ENCODE measurements at places on chromosomes 6 and 20.

GRCh38 chr6:125923366-125923877 lies 33.1 kb upstream of the HINT3 start:
- no peak for DNase-seq

- no peak for DNase-seq
Measured at GRCh38 chr20:48015943-48016723, 230.9 kb upstream of the SULF2 start.

DNA sequence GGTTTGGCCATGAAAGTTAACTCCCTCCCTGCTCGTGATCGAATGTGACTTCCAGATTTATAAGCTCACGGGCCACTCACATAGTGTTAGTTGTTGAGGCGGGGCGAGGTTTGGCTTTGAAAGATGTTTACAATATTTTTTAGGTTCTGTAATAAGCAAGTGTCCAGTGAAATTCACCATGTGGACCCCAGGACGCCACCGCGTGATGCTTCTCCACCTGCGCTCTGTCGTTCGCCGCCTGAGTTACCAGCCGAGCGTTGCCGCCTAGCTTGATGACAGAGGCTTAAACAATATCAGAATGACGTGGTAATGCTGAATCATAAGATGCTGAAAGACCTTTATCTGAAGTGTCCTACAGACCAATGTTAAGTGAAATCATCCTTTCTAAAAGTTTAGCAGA lies 241.0 kb downstream of the MYLK4 start:
- DNase-seq, result no peak

DNA sequence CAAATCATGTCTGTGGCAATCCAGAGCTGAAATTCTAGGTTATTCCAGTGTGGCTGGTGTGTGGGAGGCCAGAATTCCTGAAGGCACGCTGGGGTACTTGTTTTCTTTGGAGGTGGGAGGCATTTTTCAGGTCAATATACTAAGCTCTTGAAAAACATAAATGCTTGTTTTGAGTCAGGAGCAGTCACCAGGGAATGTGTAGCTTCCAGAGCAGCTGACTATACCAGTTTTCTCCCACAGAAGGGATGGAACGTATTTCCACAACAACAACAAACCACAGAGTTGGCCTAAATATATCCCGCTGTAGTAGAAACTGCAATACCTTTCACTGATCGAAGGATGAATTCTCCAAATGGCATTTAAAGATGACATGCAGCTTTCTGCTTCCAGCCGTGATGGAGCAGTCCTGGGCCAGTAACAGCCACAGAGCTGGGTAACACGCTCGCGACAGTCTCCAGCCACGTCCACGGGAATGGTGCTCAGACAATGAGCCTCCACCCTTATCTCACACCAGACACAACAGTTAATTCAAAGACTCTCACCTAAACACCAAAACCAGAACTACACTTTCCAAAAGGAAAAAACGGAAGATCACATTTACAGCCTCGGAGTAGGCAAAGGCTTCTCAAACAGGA lies 23.2 kb downstream of the CHRNA4 start:
- no peak for DNase-seq

DNA sequence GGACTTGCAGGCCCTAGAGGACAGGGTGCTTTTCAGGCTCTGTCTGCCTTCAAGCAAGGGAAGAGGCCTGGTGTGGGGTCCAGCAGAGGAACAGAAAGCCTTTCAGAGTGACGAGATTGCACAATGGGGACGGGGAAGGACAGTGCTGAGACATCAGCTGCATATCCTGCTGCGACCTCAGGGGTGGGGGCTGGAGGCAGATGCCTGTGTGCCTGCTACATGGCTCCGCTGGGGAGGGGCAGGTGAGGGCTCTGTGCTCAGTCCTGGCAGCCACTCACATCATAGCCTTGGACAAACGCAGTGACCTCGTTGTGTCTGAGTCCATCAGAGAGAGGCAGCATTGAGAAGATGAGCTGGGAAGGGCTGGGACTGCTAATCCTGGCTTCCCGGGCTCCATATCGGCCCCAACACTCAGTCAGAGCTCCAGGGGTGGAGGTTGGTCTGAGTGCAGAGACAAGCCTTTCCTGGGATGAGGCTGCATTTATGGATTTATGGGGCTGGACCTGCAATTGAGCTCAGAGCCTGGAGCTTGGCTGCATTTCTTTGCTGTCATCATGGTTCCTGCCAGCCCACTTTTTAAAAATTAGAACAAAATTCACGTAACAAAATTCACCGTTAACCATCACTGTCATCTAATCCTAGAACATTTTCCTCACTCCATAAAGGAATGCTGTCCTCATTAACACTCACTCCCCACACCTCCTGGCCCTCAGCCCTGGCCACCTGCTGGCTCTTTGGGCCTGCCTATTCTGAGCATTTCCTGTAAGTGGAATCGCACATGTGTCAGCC lies 196.9 kb upstream of the SLC24A3 start:
- no peak for DNase-seq

All from chondrocyte (in vitro differentiated cells).